ENCODE measurements at places on chromosomes 7 and 10.

GRCh38 chr7:156842740-156843140 is 50.2 kb downstream of the LMBR1 start:
- DNase-seq, result no peak

GRCh38 chr7:51023547-51023946 is 240.9 kb upstream of the GRB10 start:
- DNase-seq, result no peak

- DNase-seq, result no peak
These were observed 59.7 kb downstream of the LCOR start for GRCh38 chr10:96891840-96892239.

DNA sequence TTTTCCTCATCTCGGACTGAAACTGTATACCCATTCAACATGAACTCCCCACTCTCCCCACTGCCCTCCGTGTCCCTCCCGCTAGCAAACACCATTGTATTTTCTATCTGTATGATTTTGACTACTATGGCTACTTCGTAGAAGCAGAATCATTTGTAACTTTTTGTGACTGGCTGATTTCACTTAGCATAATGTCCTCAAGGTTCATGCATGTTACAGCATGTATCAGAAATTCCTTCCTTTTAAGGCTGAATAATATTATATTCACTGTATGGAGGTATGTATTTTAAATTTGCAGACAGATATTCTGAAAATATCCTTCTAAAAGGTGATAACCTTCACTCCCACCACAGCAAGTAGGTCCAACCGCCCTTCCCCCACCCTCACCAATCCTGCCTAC is 42.9 kb upstream of the MMD2 start:
- DNase-seq, result no peak

DNA sequence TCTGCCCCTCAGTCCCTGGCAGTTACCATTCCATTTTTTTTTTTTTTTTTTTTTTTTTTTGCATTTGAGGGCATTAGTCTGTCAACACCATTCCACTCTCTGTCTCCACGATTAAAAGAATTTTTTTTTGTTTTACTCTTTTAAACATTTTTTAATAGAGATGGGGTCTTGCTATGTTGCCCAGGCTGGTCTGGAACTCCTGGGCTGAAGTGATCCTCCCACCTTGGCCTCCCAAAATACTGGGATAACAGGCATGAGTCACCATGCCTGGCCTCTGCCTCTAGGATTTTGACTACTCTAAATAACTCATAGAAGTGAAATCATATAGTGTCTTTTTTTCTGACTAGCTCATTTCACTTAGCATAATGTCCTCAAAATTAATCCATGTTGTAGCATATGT is 16.5 kb upstream of the CLDN3 start:
- DNase-seq, result peak; percentile 8

- DNase-seq, result no peak
These were observed 91.4 kb downstream of the IPMK start for GRCh38 chr10:58175990-58176900.

GRCh38 chr7:73622909-73623797 is 1.2 kb downstream of the MLXIPL start:
- no peak for DNase-seq

DNA sequence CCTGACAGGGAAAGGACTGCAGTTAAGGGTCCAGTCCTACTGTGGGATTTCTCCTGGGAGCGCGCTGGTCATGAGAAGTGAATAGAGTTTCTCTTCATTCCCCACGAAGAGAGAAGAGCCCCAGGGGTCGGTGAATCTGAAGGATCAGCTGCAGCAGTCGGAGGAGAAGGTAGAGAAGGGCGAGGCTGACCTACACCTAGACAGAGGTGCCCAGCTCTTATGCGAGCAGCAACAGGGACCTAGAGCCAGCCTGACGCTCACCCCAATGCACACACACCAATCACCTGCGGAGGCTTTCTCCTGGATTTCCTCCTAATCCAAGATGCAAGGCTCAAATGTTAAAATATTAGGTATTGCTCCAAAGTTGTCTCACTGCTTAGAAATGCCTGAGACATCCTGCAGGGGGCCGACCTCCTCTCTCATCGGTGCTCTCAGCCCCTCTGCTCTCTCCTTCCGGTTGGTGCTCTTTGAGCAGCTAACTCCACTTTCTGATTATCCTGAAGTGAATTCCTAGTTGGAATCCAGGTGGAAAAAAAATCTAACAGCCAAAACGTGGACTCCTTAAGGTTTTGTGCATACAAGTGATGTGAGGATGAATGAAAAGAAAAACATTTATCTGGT is 176.4 kb downstream of the AHR start:
- DNase-seq, result no peak

GRCh38 chr7:144853542-144853941 is 17.7 kb upstream of the TPK1 start:
- DNase-seq, result no peak

DNA sequence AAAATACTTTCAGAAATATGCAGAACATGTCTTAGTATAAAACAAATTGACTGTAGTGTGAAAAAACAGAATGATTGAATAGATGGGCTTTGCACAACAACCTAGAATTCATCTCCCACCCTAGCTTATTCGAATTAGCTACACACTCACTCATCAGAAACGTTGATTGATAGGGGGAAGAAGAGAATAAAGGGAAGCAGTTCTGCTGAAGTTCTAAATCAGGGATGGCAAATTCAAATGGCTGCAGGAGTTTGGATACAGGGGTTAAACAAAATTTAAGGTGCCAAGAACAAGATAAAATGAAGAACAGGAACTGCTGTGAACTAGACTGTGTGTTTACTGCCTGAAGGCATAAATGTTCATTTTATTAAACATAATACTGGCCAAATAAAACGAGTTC is 9.0 kb downstream of the CD36 start:
- DNase-seq, result no peak

DNA sequence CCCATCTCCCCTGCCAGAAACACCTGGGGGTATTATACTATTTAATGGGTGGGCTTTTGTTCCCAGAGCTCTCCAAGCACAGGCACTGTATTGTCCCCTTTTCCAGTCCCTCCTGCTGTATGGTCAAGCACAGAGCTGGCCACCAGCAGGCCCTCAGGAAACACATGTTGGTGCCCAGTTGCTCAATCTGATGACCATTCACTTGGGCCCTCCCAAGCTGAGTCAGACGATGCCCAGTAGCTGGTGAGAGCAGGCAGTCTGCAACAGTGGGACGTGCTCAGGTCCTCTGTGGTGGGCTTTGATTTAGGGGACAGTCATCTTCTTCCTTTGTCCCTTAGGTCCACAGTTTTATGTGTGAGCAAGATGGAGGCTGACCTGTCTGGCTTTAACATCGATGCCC is 11.8 kb downstream of the SFXN2 start:
- no peak for DNase-seq

DNA sequence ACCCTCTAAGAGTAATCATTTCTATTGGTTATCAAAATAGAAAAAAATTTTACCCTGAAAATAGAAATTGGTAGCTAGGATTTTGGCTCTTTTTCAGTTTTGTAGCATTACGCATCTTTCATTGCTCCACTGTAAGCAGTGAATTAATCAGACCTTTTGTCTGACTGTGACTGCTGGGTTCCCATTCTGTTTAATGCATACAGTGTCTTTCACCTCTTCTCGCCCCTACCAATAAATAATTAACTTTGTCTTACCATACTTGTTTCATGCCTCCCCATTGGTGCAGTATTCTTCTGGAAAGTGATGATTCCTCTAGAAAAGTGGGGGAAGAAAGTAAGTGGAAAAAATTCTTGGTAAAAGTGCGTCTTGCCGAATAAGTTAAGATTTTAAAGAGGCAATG is 73.2 kb downstream of the AP3M1 start:
- no peak for DNase-seq

- peak; percentile 83 for DNase-seq
These were observed 29.0 kb upstream of the HSPA12A start for GRCh38 chr10:116771101-116771958.
